ENCODE measurements at places on chromosomes 7 and 10.

DNA sequence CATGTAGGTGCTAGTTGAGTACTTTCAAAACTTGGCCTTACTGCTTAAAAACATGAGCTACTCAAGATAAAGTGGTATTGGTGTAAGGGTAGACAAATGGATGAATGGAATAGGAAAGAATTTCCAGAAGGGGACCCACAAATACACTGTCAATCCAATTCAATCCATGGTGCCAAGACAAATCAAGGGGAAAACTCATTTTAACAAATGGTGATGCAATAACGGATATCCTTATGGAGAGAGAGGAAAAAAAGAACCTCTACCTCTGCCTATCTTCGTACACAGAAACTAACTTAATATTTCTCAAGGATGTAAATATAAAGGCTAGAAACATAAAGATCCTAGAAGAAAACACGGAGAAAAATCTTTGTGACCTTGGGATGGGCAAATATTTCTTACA is 123.8 kb upstream of the RSU1 start:
- DNase-seq, result no peak

- no peak for DNase-seq
Measured at GRCh38 chr7:19121977-19122588, 4.6 kb upstream of the TWIST1 start.

GRCh38 chr7:106795084-106795876 is 69.8 kb upstream of the PIK3CG start:
- DNase-seq, result no peak

DNA sequence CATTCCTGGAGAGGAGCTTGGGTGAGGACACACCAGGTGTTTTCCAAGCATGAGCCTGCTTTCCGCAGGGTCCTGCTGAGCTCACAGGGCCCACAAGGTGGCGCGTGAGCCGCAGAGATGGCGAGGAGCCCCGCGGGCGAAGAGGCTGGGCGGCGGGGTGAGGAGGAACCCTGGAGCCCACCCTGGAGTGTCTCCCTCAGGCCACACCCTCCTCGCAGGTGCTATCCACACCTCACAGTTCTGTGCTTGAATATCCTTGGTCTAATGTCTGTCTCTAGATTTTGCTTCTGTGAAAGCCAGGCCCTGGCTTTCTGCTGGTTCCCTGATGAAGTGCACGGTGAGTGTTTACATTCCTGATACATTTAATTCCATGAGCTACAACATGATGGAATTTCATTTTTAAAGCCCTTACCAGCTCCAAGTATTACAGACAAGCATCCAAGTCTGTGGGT is 433.6 kb downstream of the ACTR3B start:
- no peak for DNase-seq

GRCh38 chr10:72132854-72133253 is 44.5 kb upstream of the SPOCK2 start:
- DNase-seq, result no peak

- DNase-seq, result no peak
Measured at GRCh38 chr10:129320340-129320739, 146.7 kb upstream of the MGMT start.

GRCh38 chr7:87895363-87895762 is 19.1 kb downstream of the DBF4 start:
- DNase-seq, result no peak

DNA sequence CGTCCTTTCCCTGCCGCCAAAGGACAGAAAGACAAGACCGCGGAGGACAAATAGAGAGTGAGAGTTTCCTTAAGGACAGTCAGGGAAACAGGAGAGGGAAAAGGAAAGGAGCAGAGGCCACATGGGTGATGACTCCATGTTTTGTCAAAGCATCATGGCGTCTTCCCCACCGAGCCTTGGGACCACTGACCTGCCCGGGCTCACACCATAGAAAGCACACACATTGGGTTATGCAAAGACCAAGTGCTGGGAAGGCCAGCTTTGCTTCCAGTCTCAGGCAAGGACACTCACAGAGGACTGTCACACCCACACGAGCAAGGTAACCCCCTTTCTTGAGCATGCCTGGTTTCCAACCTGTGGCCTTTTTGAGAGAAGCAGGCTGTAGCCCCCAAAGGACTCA is 23.3 kb upstream of the HABP2 start:
- DNase-seq, result no peak

DNA sequence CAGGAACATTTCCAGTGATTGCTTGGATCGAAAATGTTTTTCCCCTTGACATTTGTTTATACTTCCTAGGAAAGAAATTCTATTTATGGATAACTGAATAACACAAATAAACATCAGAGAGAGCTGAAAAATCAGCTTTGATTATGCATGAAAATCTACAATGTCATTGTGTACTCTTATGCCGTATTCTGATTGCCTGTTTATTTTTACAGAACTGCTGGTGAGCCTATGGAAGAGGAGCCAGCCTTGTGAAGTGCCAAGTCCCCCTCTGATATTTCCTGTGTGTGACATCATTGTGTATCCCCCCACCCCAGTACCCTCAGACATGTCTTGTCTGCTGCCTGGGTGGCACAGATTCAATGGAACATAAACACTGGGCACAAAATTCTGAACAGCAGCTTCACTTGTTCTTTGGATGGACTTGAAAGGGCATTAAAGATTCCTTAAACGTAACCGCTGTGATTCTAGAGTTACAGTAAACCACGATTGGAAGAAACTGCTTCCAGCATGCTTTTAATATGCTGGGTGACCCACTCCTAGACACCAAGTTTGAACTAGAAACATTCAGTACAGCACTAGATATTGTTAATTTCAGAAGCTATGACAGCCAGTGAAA is 121.5 kb downstream of the TWIST1 start:
- no peak for DNase-seq

DNA sequence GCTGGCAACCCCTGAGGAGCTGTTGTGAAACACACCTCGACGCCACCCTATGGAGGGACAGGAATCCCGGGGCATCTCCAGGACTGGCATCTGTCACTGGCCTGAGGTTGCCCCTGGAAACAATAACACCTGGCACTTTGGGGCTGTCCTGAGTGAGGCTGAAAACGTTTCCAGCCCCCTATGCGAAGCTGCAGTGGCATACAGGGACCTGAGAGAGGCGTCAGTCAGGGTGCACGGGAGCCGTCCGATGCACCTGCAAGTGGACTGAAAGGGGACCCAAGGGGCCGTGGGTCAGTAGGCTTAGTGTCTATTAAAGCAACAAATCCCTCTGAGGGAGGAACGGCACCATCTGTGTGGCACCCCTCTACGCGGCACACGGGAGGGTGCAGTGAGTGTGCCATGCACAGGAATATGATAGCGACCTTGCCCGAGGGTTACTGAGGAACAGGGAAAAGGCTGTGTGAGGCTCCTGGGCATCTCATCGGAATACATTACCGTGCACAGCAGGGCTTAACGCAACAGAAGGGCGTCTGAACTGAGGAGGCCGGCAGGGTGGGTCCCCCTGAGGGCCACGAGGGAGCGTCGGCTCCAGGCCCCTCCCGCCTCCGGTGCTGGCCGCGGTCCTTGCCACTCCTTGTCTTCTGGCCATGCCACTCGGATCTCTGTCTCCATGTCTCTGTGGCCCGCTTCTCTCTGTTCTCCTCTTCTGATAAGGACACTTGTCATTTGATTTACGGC is 50.4 kb downstream of the FOXL3 start:
- no peak for DNase-seq

Data from effector memory CD8-positive, alpha-beta T cell (primary cell).